Tibial artery (tissue), 4 donors: ENCODE measurements at places on chromosomes 7 and 10.

DNA sequence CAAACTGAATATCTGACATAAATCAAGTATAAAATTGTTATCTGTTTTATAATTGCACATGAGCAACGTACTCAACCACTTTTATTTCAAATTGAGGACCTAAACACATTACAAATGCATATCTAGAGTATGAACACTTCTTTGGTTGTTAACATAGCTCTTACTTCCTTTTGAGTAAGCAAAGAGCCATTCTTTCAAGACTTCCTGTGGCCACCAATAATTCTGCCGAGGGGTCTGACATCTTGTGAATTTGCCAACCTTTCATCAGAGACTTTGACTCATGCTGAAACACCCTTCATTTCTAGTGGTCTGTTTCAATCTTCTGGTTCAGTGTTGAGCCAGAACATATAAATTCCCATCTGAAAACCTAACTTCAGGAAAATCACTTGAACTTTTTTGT lies 59.4 kb downstream of the CDK14 start:
- no peak for DNase-seq

DNA sequence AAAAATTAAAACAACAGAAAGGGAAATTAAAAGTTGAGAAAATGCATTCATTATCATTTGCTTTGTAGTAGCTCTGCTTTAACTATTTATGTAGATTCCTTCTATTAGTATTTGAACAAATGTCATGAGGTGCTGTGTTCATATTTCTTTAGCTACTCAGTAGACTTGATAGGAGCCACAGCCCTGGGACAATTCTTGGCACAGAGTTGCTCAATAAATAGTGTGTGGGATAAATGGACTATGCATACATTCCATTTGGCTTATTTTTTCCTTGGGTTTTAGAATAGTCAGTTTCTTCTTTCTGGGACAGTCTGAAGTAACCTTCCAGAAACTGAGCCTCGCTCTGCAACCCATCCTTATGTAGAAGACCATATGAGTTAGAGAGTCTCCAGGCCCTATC lies 13.4 kb downstream of the RPP30 start:
- no peak for DNase-seq

DNA sequence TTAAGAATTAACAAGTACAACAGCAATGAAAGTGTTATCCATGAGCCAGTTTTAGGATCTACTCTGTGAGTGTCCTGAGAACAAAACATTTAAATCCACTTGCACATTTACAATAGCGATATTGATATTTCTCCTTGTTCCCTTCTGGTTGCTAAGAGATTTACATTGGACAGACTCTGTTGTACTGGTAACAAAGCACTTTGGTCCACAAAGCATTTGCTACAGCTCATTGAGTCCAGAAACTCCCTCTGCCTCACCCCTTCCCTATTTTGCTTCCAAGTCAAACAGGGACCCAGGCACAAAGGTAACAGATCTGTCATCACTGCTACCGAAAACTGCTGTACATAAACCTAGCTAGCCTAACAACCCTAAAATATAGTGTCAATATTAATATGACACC lies 2.1 kb downstream of the ANK3 start:
- no peak for DNase-seq

DNA sequence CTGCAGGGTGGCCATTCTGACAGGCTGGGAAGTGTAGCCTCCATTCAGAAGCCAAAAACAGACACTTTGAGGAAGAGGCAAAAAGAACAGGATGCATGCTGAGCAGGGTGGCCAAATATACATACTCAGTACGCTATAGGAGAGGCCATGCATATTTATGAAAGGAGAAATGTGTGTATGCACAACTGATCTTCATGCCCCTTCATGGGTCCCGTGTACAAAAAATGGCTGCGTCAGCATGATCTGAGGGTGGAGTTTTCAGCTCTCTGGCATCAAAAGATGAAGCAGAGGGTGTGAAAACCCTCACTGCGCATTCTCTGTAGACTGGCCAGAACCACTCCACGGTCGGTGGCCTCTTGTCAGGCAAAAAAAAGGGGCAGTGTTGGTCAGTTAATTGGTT lies 35.5 kb upstream of the OIT3 start:
- DNase-seq = no peak

GRCh38 chr10:88156341-88156740 lies 292.9 kb downstream of the PTEN start:
- no peak for DNase-seq

DNA sequence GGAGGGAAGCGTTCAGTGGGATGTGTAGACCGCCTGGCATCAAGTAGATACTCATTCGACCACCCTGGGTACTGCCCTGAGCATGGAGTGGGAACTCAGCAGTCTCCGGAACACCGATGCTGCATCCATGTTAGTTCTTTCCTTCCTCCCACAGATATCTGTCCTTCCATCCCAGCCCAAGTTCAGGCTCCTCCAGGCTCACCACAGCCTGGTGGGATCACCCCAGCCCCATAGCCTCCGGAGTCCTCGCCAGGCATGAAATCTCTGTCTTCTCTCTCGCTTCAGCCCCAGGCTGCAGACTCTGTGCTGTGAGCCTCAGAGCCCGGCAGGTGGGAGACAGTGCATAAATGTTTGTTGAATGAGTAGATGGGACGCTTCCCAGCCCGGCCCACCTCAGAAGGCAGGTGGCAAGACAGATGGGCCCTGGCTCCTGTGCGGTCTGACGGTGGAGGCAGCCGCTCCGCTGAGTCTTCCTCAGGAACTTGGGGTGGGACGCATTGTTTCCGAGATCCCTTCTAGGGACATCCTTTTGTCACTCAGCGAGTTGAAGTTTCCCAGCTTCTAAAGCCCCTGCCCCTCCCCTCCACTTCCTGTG lies 42.9 kb downstream of the ELFN1 start:
- no peak for DNase-seq

GRCh38 chr7:102117743-102118142 lies 168.9 kb upstream of the SH2B2 start:
- DNase-seq = no peak

- no peak for DNase-seq
These were observed 44.2 kb upstream of the CFAP46 start for GRCh38 chr10:132986576-132986975.

- no peak for DNase-seq
These were observed 34.3 kb downstream of the DIP2C start for GRCh38 chr10:655184-655583.

GRCh38 chr10:12334186-12334530 lies 15.2 kb upstream of the CAMK1D start:
- no peak for DNase-seq

DNA sequence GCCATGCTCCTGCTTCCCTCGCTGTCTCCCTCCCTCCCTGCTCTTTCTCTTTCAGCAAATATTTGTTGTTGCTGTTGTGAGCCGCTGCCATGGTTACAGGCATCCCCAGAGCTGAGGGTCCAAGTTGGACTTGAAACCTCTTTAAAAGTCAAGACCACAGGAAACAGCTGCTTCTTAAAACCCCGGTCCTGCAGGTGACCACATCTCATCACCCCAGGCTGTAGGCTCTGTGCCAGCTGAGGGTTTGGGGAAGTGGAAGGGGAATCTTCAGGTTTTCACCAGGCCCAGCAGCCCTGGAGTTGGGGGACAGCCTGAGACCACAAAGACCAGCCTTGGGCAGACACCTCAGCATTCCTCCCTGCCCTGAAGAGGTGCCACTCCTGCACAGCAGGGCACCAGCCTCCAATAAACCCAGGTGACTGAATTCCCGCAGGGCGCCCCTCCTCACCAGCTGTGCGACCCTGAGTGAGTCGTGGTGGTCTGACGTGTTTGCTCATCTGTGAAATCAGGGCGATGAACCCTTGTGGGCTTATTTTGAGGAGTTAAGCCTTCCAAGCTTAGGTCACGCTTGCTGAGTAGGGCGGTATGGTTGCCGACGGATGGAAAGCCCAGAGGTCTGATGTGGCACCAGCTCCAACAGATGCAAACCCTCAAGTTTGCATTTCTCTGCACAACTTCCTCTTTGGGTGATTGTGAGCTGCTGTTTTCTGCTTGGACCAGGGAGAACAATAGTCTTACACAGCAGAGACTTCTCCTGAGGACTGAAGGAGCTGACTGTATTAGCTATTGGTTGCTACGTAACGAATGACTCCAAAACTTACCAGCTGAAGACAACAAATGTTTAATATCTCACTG lies 24.8 kb downstream of the NPTX2 start:
- no peak for DNase-seq

DNA sequence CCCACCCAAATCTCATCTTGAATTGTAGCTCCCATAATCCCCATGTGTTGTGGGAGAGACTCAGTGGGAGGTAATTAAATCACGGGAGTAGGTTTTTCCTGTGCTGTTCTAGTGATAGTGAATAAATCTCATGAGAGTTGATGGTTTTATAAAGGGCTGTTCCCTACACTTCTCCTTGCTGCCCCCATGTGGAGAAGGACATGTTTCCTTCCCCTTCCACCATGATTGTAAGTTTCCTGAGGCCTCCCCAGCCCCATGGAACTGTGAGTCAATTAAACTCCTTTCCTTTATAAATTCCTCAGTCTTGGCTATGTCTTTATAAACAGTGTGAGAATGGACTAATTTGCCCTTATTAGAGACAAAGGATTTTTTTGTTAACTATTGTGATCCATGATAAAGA lies 48.5 kb upstream of the MKX start:
- DNase-seq = no peak

DNA sequence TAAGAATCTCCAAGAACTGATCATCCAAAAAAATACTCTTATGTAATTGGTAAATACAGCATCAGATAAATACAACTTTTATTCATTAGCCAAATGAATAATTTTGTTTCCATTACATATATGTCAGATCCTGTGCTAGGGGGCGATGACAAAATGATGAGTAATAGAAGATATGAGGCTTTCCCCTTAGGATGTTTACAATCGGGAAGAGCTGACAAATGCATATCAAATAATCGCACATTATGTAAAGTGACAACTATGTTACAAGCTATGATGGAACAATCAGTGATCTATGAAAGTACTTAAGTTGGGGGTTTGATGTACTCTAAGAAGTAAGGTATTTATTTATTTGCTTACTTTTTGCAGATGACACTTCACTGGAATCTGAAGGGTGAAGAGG lies 465.6 kb upstream of the VSTM2A start:
- DNase-seq = no peak

DNA sequence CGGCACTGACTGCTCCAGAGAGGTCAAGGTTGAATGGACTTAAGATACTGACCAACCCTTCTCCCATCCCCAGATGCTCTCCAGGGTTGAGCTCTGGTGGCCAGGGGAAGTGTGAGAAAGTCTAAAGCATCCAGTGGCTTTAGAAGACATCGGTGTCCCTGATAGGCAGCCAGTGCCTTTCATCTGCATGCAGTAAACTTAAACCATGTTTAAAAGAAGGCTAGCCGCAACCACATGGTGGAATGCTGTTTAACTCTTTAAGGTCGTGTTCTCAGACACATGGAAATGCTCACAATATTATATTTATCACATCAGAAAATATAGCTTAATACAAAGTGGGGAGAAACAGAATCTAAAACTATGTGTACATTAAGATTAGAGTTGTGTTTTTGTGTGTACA lies 137.0 kb downstream of the CNNM2 start:
- DNase-seq = no peak

- no peak for DNase-seq
These were observed 146.1 kb upstream of the FRMD4A start for GRCh38 chr10:14476641-14477407.
